Hematopoietic multipotent progenitor cell treated with erythropoietin and hydrocortisone succinate and interleukin-3 and kit ligand, for 6 days (in vitro differentiated cells): ENCODE measurements at places on chromosomes 6 and 20.

DNA sequence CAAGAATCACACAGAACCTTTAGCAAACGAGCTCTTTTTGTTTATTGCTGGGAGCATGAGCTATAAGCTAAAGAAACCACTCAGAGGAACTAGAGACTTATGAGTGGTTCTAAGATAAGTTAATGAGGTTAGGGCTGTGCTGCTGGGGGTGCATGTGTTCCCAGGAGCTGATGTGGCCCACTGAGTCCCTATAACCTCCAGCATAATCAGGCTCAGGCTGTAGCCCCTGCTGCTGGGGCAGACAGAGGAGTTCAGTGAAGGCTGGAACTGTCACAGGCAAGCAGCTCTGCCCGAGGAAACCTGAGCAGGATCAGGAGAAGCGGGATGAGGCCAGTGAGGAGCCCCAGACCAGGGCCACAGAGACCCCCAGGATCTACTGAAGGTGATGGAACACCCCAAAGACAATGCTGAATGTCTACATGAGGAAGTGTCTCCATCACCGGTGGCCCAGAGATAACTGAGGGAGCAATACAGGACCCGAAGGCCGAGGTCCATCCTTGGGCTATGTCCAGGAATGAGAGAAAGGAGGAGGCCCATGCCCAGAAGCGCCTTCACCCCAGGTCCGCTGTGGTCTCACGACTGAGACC, 17.3 kb downstream of the TUBB2B start:
- no peak for DNase-seq

- DNase-seq, result no peak
Measured at GRCh38 chr6:140201787-140202458, 827.5 kb upstream of the CITED2 start.

DNA sequence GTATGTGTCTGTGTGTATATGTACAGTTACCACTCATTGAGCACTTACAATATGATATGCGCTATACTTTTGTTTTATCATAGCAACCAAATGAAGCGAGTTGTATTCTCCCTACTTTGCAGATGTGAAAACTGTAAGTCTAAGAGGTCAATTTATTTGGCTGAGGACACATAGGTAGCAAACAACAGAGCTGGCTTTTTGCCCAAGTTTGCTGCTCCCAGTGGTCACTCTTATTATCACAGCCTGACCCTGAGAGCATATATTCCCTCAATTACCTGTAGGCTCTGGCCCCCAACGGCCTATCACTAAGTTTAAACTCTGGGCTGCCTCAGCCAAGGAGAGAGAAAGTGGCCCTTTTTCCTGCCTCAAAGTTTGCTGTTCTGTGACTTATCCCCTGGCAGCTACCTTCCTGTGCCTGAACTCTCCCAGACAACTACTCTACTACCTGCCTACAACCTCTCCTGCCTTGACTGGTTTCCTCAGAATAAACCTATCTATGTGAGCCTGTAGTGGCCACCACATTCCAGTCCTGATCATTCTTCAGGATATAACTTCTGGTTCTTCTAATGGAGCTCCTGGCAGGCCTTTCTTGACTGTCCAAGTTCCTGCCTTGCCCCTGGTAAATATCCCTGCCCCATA, 221.8 kb downstream of the FRK start:
- DNase-seq, result peak; percentile 75

DNA sequence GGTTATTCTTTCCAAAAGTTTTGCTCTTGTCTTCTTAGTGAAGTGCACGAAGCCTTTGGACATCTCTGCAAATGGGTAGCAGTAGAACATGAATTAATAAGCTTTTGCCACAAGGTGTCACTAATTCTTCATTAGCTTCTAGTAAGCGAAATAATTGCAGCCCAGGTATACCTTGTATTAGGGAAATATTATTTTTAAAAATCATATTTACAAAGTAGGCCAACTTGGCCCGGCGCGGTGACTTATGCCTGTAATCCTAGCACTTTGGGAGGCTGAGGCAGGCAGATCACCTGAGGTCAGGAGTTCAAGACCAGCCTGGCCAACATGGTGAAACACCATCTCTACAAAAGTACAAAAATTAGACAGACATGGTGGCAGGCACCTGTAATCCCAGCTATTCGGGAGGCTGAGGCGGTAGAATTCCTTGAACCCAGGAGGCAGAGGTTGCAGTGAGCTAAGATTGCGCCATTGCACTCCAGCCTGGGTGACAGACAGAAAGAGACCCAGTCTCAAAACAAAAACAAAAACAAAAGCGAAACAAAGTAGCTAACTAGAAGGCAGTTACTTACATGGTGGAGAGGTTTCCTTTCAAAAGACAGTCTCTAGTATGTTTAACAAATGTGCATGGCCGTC, 8.8 kb upstream of the RSPH3 start:
- peak; percentile 85 for DNase-seq

DNA sequence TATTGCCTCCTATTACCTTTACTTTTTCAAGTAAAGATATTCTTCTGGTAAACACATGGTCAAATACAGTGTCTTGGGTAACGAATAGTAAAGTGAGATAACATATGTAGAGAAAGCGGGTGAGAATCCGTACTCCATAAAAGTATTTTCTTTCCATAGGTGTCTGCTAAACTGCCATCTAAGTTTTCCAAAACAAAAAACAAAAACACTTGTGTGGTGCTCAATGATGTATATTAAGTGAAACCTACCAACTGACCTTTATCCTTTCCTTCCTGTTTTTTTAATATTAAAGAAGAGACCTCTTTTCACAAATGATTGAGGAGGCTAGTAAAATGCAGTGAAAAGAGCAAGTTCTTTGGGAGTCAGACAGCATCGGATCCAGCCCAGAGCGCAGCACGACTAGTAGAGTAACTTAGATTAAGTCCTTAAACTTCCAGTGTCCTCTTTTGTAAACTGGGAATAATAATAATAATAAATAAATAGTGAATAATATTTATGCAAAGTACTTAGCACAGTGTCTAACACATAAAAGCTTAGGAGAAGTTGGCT, 437 bp upstream of the CDKAL1 start:
- DNase-seq, result no peak

DNA sequence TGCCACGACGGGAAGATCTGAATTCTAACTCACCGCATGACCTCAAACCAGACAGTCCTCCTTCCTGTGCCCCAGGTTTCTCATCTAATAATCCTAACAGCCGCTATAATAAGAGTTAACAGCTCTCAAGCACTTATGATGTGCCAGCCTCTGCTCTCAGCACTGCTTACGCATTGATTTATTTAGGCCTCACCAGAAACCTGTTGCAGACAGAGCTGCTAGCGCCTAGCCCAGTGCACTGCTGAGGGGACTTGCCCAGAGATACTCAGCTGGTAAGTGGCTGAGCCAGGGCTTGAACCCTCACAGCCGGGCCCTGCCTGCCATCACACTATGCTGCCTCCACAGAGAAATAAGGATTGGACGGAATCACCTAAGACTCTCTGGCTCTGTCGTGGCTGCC, 37.7 kb downstream of the GRM4 start:
- DNase-seq, result no peak

- no peak for DNase-seq
Measured at GRCh38 chr20:10666221-10667076, 7.3 kb downstream of the JAG1 start.
